ENCODE measurements at places on chromosomes 5 and 9.

DNA sequence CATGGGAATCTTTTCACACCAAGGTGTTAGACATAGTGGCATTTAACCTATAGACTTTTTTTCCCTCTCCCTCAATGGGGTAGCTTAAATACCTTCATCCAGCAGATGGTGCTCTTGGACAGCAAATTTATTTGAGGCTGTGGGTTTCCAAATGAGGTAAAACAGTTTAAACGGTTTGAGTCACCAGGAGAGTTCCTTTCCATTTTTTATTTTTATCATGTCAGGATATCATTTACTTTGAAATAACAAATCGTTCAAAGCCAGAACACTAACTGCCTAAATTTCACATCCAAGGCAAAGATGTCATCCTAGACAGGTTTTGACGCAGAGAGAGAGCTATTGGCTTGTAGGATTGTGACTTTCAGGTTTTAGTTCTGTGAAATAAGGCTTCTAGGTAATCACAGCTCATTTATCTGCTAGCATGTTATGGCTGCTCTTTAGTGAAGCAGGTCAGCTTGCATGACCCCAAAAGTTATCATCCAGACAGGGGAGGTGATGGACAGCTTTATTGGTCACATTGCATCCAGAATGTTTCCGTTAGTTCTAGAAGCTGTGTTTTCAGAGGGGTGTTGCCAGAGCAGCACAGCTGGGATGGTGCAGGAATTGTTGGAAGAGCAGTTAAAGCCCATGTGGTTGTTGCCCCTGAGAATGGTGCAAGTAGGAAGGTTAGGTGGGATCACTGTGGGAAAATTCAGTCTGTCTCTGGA lies 69.8 kb downstream of the KDM4C start:
- no peak for DNase-seq

- DNase-seq: no peak
Observed at GRCh38 chr5:126044111-126044668, 379.0 kb upstream of the GRAMD2B start.

- no peak for DNase-seq
Observed at GRCh38 chr5:150777685-150778084, 872 bp upstream of the SMIM3 start.

GRCh38 chr5:158511454-158511853 lies 588.3 kb downstream of the EBF1 start:
- no peak for DNase-seq

GRCh38 chr5:38453506-38453905 lies 102.9 kb downstream of the LIFR start:
- peak; percentile 77 for DNase-seq

DNA sequence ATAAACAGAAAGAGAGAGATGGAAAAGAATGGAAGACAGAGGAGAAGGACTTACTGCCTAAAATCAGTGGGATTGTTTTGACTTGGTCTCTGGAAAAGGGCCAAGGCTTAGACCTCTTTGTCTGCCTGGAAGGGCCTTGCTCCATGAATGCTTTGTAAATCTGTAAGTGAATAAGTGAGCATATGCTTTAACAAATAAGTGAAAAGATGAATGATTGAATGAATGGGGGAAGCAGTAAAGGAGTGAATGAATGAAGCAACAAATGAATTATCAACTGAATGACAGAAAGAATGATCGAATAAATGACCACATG lies 5.5 kb downstream of the KCNIP1 start:
- no peak for DNase-seq

GRCh38 chr9:137375321-137376058 lies 47.5 kb downstream of the EXD3 start:
- DNase-seq: no peak

GRCh38 chr9:116187570-116188170 lies 34.1 kb downstream of the PAPPA start:
- DNase-seq: no peak

GRCh38 chr5:83724935-83725334 lies 4.3 kb upstream of the HAPLN1 start:
- DNase-seq: no peak

DNA sequence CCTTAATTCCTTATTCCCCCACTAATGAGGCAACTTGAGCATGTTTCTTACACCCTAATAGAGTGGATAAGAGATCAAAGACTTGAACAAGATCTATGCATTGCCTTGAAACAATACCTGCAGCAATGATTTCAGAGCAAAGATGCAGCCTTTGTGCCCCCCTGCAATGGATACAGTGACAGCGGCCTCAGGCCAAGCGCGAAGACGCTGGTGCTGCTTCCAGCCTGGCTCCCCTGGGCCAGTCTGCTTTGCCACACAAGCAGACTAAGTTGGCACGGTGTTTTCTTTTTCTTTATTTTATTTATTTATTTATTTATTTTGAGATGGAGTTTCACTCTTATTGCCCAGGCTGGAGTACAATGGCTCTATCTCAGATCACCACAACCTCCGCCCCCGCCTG lies 179.8 kb upstream of the S1PR3 start:
- no peak for DNase-seq

- peak; percentile 67 for DNase-seq
Observed at GRCh38 chr5:114361724-114362196, at the start of gene KCNN2. TSS of gene KCNN2 (plus strand) at chr5:114362070. CDS start at chr5:114362140, 70 bp downstream.

DNA sequence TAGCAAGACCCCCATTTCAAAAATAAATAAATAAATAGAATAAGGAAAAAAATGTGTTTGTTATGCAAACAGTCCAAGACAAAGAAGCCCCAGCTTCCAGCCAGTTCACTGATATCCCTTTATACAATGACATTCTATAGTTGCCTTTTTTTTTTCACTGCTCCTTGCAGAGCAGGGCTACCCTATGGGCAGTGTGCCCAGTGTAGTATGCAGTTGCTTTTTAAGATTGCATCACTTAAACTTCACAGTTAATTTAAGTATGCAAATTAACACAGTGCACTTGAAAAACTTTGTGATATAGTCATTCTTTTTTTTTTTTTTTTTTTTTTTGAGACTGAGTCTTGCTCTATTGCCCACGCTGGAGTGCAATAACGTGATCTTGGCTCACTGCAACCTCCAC lies 40.8 kb upstream of the ARRDC3 start:
- no peak for DNase-seq

DNA sequence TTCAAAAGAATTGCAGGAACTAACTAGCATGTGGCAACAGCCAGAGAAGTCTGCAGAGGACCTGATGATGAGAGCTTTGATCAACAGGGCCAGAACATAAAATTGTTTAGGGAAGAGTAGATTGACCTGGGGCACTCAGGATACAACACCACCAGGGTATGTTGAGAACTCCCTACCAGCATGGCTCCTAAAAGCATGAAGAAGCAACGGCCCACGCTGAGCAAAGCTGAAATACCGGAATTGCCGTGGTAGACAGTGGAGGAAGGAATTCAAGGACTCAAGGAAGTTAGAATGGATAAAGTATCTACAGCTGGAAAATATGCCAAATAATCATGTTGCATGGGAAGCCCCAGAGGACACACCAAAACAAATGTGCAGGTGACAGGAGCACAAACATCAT lies 31.6 kb downstream of the DROSHA start:
- DNase-seq: no peak

GRCh38 chr5:107289030-107289714 lies 381.6 kb downstream of the EFNA5 start:
- DNase-seq: no peak

- no peak for DNase-seq
Observed at GRCh38 chr9:129309906-129310305, 131.8 kb upstream of the IER5L start.

DNA sequence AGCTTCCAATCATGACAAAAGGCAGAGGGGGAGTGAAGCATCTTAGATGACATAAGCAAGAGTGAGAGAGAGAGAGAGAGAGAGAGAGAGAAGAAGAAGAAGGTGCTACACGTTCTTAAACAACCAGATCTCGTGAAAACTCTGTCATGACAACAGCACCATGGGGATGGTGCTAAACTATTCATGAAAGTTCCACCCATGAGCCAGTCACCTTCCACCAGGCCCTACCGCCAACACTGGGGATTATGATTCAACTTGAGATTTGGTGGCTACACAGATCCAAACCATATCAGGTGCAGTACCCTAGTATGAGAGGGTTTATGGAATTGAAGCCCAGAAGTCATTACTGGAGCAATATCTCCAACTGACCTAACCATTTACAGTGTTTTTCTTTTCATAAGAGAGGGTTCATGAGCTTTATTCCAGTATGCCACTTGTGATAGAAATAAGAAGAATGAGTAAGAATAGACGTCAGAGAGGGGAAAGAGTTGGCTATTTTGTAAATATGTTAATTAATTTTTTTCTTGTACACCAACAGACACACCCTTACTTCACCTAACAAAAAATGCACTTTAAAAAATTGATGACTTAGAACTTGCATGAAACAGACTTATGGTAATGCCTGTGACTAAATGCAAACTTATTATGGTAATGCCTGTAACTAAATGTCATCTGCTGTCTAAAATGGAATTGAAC lies 680.4 kb upstream of the ITGA1 start:
- no peak for DNase-seq

- DNase-seq: no peak
Observed at GRCh38 chr9:136085815-136086212, 9.3 kb downstream of the NACC2 start.

- no peak for DNase-seq
Observed at GRCh38 chr5:143106174-143106573, 297.3 kb downstream of the NR3C1 start.

DNA sequence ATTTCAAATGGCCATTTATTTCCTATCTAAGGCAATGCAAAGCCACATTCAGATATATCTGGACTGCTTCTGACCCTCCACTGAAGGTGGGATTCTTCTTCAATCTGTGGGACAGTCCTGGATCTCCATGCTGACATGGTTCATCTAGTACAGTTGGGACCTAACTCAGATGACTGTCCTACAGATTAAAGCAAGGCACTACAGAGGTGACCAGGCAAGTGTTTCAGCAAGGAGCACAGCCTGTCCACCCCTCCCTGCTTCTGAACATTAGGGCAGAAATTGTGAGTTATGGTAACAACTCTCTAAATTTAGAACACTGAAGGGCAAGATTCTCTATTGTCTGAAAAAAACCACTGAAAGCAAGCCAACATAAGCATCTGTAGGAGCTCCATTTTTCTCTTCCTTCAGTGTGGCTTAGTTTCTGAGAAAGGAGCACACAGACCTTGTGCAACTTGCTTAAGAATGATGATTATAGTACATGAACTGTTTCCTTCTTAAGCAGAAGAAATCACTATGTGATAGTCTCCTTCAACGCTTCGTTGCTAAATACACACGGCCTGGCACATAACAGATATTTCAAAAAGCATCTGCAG lies 62.9 kb upstream of the BARX1 start:
- no peak for DNase-seq

GRCh38 chr5:140576776-140577201 lies 12.2 kb downstream of the SLC35A4 start:
- no peak for DNase-seq

GRCh38 chr9:136644343-136644592 lies 18.4 kb upstream of the EGFL7 start:
- no peak for DNase-seq

DNA sequence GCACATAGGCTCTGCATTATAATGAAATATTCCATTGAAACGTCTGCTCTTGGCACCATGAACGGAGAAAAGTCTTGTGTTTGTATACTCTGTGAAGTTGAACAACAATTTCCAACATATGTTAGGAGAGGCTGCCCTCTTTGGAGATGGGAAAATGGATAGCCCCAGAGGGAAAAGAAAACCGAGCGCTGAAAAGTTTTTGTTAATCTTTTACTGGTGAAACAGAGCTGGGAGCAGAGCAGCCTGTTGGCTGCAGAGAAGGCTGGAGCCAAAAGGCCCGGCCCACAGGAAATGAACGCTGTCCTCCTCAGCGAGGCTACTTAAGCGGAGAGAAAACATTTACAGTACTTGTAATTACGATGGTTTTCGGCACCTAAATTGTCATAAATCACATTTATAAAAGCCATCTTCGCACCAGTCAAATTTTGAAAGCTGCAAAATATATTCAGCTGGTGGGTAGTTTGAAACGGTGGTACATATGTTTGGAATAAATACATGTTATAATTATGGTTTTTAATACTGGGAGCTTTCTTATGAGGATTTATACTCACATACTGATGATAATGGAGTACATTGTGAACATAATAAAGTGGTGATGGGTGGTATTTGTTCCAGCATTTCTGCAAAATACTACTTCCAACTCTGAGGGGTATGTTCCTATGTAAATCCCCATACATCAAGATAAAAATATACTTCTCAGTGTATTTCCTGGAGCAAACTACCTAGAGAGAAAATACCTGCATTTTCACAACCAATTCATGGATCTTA lies 129.6 kb upstream of the CNTLN start:
- no peak for DNase-seq

- no peak for DNase-seq
Observed at GRCh38 chr5:61228229-61228628, 66.0 kb upstream of the SMIM15 start.

GRCh38 chr9:113471566-113471965 lies 8.0 kb downstream of the RGS3 start:
- no peak for DNase-seq

DNA sequence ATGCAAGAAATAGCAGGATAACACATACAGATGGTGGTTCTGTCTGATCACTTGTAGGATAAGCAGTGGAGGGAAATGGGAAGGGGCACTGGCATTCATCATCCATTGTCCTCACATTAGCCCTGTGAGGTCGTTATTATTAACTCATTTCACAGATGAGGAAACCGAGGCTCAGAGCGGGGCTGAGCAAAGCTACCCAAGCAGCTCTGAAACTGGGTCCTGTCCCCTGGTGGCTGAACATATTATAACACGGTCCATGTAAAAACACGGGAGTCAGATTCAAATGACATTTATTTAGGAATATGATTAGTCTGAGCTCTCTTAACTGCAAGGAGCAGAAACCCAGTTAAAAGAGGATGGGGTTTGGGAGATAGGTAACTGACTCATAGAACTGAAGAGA lies 43.1 kb downstream of the HRH2 start:
- no peak for DNase-seq

- DNase-seq: no peak
Observed at GRCh38 chr9:37324691-37325490, 97.6 kb upstream of the GRHPR start.

GRCh38 chr5:73966451-73966850 lies 340.5 kb downstream of the ARHGEF28 start:
- no peak for DNase-seq

DNA sequence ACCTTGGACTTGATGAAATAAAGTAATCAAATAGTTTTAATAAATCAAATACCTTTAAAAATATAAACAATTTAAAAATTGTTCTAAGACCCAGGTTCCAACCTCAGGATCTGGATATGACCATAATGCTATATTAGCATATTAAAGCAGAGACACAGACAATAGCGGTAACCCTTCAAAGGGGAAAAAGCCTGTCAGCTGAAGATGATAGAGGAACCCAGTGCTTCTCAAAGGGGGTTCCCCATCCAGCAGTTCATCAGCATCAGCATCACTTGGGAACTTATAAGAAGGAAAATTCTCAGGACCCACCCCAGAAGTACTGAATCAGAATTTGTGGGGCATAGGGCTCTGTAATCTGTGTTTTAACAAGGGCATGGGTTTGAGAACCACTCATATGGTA lies 519.6 kb downstream of the RAB3C start:
- DNase-seq: no peak

All from SIG-M5 (cell line).